ENCODE measurements at places on chromosomes 13 and 19.

DNA sequence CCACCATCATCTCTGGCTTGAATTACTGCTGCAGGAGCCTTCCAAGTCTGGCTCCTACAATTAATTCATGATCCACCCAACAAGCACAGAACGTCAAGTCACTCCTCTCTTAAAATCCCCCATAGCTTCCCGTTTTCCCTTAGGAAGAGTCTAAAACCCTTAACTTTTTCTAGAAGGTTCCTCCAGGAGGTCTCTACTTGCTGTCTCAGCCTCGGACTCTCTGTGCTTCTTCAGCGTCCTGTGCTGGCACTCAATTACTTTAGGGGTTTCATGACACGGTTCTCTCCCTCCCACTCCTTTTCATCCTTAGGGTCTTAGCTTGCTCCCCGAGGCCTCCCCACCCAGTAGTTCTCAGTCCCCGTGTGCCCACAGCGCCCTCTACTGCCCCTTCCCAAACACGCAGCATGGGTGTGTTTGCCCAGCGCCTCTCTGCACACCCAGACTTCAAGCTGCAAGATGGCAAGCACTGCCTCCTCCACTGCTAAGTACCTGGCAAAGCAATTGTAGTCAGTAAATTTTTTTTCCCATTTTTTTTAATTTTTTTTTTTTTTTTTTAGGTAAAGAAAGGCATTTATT lies 25.8 kb upstream of the MAP3K10 start:
- DNase-seq = no peak

GRCh38 chr19:944663-945241 lies 18.9 kb downstream of the ARID3A start:
- DNase-seq = no peak

GRCh38 chr13:94968040-94968756 lies 255.9 kb upstream of the SOX21 start:
- no peak for DNase-seq

- DNase-seq = no peak
Measured at GRCh38 chr19:46555628-46556280, 45.4 kb upstream of the CALM3 start.

DNA sequence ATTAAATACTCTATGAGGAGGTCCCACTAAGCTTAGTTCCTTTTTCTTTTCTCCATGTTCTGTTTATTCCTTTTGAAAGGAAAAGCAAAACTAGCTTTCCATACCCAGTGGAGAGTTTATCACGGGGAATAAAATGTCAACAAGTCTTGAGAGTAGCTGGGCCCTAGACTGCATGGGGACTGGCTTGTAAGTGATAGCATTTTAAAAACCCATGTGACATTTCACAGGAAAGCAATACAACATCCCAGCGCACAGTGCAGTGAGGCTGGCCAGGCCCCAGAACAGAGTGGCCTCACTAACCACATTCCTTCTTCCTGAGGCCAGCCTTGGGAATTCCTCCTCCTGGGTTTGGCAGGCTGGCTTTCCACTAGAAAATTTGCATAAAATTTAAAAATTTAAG lies 149.8 kb downstream of the DLEU7 start:
- no peak for DNase-seq
